ENCODE measurements at places on chromosomes 6 and 20.

DNA sequence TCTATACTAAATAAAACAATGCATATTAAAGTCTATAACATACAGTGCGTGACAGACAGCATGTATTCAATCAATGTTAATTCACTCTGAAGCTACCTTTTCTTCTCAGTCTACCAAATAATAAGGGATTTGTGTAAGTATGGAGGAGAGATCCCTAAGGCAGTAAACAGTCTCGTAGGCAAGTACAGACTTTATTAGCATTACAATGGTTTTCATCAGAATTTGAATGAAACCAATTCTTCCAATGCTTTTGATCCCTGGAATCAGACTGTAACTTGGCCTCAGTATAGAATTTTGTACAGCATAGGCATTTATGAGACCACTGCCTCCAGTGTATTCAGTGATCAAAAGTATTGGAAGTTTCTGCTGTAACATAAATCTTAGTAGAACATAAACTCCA, 19.5 kb downstream of the LYRM4 start:
- DNase-seq, result no peak

DNA sequence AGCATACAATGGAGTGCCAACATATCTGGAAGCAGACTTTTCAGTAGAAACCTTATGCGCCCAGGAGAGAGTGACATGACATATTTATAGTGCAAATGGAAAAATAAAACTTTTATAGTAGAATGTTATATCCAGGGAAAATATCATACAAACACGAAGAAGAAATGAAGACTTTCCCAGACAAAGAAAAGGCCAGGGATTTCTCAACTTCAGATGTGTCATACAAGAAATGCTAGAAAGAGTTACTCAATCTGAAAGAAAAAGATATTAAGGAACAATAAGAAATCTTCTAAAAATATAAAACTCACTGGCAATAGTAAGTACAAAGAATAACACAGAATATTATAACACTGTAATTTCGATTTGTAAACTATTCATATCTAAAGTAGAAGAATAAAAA, 1269.3 kb downstream of the GRIK2 start:
- DNase-seq, result no peak

DNA sequence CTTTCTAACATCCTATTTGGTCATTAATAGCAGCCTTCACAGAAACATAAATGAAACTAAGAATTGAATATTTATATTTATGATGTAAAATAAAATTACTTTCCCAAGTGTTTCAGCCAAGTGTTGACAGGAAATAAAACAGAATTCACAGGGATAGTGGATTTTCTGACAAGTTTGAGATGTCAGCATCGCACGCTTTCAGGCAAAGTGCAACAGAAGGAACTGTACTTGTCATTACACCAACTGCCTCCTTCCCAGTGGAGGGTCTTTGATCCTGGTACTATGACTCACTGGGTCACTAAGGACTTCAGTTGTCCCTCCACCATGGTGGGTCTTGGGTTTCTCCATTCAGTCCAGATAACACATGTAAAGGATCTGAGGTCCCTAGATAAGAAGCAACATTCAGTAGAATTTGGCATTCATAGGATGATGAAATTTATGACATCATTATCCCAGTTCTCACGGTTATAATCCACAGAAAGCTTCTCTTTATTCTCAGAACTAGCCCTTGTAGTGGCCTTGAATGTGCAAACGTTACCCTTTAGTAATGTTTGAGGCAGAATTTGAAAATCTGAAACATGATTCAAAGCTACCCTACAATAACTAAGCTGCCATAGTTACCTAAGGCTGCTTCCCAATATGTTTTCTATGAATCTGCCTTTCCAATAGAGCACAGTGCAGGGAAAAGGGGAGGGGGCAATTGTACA, 3.8 kb upstream of the TNFAIP3 start:
- peak; percentile 66 for DNase-seq

DNA sequence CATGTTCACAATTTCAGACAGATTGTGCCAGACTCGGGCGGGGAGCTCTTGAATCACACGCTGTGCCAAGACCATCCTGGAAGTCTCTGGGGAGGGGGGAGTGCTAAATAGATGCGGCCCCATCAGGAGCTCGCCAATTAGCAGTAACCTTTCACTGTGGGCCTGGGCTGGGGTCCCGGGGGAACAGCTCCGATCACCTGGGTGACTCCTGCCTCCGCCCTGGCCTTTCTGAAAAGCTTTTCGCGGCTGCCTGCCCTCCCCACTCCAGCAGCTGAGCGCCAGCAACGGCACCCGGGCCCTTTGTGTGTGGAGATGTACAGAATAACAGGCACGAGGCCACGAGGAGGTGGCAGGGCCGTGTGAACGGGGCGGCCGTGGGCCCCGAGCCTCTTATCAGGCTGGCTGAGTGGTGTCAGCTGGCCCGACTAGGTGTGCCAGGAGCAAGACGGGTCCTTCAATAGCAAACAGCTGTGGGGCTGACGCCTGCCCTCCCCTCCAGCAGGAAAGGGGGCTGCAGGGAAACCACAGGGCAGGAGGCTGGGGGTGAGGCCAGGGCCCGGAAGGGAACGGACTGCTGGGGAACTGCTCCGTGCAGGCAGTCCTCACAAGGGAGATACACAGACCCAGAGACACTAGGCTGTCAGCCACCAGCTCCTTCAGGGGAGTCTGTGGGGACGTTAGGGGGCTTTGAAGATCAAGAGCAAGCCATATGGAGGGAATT, 56.8 kb downstream of the NOL4L start:
- DNase-seq, result no peak

DNA sequence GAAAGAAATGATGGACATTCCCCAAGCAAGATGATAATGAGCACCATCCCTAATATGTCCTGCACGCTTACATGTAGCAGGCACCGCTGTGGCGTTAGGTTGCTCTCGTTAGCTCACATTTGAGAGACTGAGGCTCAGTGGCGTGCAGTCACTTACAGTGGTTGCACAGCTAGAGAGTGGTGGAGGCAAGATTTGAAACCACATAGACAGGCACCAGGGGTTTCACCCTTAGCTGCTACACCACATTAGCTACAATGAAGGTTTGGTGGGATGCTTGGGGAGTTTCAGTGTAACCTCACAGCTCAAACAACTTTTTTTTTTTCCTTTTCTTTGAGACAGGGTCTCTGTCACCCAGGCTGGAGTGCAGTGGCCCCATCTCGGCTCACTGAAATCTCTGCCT, 3.7 kb downstream of the COX4I2 start:
- no peak for DNase-seq

DNA sequence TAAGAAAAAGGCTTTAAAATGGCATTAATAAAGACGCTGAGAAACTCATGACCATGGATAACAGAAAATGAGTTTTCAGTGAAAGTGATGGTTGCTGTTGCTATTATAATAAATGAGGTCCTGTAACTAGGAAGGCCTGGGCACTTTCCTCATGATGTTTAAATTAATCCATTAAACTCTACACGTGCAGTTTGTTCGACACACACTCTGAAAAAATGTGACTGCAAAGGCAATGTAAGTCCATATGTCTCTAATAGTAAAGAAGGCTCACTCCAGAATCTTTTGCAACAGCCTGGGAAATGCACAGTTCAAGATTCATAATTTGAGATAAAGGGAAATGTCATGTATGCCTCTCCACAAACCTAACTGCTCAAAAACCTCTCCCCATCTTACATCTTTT, 153.4 kb downstream of the COL12A1 start:
- peak; percentile 72 for DNase-seq

DNA sequence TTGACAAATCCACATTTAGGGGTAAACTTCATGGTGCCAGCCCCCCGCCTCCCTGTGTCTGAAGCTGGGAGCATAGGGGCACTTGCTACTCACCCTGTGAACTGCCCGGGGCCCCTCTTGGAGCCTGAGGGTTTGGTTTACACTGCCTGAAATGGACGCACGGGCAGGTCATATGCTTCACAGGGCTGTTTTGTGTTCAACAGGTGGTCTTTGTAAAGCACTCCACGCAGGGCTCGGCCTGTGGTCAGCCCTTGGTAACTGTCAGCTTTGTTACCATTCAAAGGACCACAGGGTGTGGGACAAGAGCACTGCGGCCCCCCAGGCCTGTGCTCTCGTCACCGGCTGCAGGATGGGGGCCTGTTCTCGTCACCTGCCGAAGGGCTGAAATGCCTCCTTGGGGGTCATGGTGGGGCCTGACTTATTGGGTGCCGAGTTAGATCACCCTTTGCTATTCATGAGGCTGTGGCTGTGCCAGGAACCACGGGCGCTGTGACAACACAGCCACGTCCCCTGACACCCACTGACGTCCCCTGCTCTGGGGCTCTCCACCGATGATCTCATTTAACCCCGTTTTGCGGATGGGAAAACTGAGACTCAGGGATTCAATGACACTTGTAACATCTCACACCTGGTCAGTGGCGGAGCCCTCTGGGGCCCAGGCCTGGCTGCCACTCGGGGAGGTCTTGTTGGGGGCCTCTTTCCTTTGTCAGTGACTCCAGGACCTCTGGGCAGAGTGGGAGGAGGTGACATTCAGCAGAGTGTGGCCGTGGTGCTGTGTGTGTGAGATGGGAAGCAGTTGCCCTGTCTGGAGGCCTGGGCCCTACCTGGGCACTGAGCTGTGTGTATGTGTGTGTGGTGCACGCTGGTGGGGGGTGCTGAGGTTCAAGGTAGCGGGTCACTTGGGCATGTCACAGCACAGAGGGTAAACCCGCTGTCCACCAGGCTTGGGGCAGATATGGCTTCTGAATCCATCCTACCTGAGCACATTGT, 24.9 kb downstream of the ZBP1 start:
- DNase-seq, result no peak

- no peak for DNase-seq
Observed at GRCh38 chr20:54981175-54981574, 505.8 kb downstream of the DOK5 start.

DNA sequence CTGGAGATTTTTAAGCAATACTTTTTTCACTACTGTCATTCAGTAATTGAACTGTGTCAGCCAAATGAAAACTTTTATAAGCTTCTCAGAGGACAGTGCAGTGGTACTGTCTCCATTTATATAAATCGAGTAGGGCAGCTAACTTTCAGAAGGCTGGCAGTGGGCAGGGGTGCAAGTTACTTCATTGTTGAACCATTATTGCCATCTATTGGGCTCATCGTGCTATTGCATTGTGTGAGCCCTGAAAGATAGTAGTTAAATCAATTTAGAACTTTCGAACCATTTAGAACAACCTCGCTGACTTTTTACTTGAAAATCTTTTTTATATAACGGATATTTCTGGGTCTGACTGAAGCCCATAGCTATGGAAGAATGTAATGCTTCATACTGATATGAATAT, 347.8 kb upstream of the PLCB4 start:
- DNase-seq, result peak; percentile 15

GRCh38 chr20:51732096-51732791, 35.9 kb downstream of the ATP9A start:
- DNase-seq, result peak; percentile 68

DNA sequence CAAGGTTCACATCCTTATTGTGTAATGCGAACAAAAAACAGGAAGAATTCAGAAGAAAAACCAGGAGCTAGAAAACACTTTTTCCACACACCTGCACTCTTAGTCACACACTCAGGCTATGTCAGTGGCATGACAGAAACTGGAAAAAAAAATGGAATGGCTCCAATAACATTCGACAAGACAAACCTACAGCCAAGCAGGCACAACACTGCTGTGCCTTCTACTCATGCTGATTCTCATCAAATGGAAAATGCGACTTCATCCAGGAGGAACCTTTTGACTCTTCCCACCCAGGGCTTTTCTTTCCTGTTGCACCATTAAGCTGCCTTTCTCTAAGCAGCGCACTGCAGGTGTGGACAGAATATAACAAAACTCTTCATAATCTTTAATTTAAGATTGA, 163.2 kb upstream of the BTBD3 start:
- DNase-seq, result no peak

All from skin of body (tissue), 3 donors.